ENCODE measurements at places on chromosomes 1 and 21. TPM values are rescaled to one million over a fixed set of nuclear protein-coding genes. Genes with fewer than 3 reads are reported as not detected.

PTGFR gene
- not detected for total RNA-seq

LMO4 gene
- total RNA-seq = 19.3 TPM

ARHGEF10L gene
- 6.1 TPM for total RNA-seq

SPATA17 gene
- total RNA-seq = 2.8 TPM

SPRR1A gene
- not detected for total RNA-seq

PSEN2 gene
- 28.0 TPM for total RNA-seq

RCAN1 gene
- total RNA-seq = 14.8 TPM

LYPD8 gene
- 0.20 TPM for total RNA-seq

SLC19A2 gene
- 27.9 TPM for total RNA-seq

FAM131C gene
- total RNA-seq = 17.8 TPM

PDE9A gene
- 1.2 TPM for total RNA-seq

PLA2G2A gene
- not detected for total RNA-seq

NKAIN1 gene
- 1.1 TPM for total RNA-seq

UBL4B gene
- total RNA-seq = not detected

MPC2 gene
- total RNA-seq = 71.9 TPM

ANGPTL3 gene
- total RNA-seq = not detected

PCBP3 gene
- 1.2 TPM for total RNA-seq

ADAM30 gene
- not detected for total RNA-seq

ADAMTS1 gene
- total RNA-seq = 0.08 TPM

MROH7 gene
- total RNA-seq = not detected

GJB3 gene
- total RNA-seq = 14.5 TPM

PSMA5 gene
- 106 TPM for total RNA-seq

TAF13 gene
- 42.4 TPM for total RNA-seq

PTAFR gene
- total RNA-seq = 0.16 TPM

CDC7 gene
- total RNA-seq = 5.0 TPM

CACNA1S gene
- not detected for total RNA-seq

GIPC2 gene
- 0.07 TPM for total RNA-seq

PADI4 gene
- total RNA-seq = not detected

TMEM200B gene
- total RNA-seq = 0.08 TPM

HLX gene
- 5.6 TPM for total RNA-seq

ATP6V1G3 gene
- total RNA-seq = not detected

C1orf87 gene
- total RNA-seq = not detected

CD5L gene
- total RNA-seq = not detected

OR2L5 gene
- not detected for total RNA-seq

GREM2 gene
- 0.07 TPM for total RNA-seq

CLCA4 gene
- not detected for total RNA-seq

HSD3B1 gene
- not detected for total RNA-seq

SUMO3 gene
- 62.8 TPM for total RNA-seq

SLFNL1 gene
- total RNA-seq = not detected

ZBTB8B gene
- total RNA-seq = 0.01 TPM

TNFRSF9 gene
- 2.9 TPM for total RNA-seq

IQGAP3 gene
- total RNA-seq = 17.9 TPM

FCRL6 gene
- total RNA-seq = not detected

AMIGO1 gene
- total RNA-seq = 1.3 TPM

C1orf216 gene
- 13.8 TPM for total RNA-seq

SYF2 gene
- total RNA-seq = 44.7 TPM
